AG09319 (cell line): ENCODE measurements at places on chromosomes 4 and X.

- DNase-seq = no peak
Measured at GRCh38 chr4:115575851-115576250, 462.4 kb upstream of the NDST4 start.

GRCh38 chr4:78799551-78800495, 23.7 kb downstream of the BMP2K start:
- DNase-seq = no peak

DNA sequence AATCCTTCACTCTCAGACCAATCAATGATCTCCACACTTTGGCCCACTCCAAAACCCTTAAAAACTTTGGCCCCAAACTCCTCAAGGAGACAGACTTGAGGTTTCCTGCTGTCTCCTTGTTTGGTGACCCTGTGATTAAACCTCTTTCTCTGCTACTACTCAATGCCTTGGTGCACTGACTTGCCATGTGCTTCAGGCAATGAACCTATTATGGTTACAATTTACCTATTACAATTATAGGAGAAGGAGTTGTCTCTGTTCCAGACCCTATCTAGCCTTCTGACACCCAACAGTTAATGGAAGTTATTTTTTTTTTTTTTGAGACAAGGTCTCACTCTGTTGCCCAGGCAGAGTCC, 263.1 kb downstream of the STIM2 start:
- no peak for DNase-seq

DNA sequence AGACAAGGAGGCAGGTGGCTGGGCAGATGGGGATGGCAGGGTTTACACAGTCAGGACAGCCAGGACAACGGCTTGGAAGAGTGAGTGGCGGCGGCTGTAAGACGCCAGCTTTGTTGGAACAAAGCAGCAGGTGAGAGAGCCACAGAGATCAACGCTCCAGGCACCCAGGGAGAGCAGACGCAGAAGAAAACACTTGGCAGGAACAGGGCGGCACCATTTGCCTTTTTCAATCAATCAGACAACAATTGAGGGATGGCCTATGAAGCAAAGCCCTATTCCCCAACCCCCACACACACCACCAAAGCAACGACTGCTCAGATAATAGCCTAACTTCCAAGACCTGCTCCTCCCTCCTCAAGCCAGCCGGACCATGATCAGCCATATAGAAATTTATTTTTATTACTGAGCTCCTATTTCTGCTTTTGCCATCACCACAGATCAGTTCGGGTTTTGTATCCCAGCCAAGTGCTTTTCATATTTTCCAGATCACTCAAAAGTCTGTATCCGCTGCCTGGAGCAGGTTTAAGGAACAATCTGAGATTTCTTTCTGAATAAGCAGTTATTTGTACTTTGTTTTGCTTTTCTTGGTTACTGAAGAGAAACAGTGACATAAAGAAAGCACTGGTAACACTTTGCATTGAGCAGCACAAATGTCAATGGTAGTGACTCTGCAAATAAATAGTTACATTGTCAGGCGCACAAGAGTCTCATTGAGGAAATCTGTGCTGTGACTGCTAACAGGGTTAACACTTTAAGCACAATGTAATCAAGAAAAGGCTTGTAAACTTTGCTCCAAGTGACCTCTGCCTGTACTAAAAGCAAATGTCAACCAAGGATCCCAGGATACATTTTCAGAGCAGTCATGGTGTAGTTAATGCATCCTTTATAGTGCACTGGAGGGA, 81.8 kb upstream of the RBPJ start:
- DNase-seq = peak; percentile 20
